ENCODE measurements at places on chromosomes 4 and X.

DNA sequence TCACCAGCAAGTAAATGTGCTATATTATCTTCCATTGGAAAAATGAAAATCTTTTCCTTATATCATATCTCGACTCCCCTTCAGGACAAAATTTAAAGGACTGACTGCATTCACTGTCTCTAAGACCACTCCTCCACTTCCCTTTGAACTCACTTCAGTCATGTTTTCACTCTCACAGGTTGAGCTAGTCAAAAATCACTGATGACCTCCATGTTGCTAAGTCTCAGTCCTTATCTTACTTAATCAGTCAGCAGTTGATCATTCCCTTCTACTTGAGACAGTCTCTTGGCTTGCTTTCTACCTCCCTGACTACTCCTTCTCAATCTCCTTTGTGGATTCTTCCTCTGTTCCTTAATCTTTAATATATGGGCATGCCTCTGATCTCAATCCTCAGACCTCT lies 117.0 kb upstream of the LSM6 start:
- no peaks in the 10 kb centered on the region for H3K4me1 ChIP-seq
- no peaks in the 10 kb centered on the region for H3K27me3 ChIP-seq
- no peak overlapping the region for H3K27ac ChIP-seq
- no peak overlapping the region for H3K4me3 ChIP-seq
- no peaks in the 10 kb centered on the region for H3K36me3 ChIP-seq

DNA sequence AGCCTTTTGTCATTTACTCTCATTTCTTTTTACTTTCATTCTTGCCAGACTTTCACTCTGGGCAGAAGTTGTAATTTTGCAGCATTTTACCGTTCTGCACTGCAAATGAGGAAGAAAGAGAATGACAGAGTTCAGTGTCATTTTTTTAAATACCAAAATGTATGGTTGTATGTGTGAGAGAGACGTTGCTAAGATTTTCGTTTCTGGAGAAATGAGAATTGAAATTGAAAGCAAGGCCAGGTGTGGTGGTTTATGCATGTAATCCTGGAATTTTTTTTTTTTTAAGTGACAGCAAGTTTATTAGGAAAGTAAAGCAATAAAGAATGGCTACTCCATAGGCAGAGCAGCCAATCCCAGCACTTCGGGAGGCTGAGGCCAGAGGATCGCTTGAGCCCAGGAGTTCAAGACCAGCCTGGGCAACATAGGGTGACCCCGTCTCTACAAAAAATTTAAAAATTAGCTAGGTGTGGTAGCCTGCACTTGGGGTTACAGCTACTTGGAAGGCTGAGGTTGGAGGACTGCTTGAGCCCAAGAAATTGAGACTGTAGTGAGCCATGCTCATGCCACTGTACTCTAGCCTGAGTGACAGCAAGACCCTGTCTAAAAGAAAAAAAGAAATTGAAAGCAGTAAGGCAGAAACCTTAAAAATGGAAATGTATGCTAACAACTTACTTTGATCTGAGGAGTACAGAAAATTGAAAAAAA lies 12.9 kb downstream of the DCK start:
- no peaks in the 10 kb centered on the region for H3K4me1 ChIP-seq
- no peak overlapping the region for H3K4me3 ChIP-seq
- H3K27me3 ChIP-seq, result no peaks in the 10 kb centered on the region
- no peak for DNase-seq
- H3K27ac ChIP-seq, result no peak overlapping the region

DNA sequence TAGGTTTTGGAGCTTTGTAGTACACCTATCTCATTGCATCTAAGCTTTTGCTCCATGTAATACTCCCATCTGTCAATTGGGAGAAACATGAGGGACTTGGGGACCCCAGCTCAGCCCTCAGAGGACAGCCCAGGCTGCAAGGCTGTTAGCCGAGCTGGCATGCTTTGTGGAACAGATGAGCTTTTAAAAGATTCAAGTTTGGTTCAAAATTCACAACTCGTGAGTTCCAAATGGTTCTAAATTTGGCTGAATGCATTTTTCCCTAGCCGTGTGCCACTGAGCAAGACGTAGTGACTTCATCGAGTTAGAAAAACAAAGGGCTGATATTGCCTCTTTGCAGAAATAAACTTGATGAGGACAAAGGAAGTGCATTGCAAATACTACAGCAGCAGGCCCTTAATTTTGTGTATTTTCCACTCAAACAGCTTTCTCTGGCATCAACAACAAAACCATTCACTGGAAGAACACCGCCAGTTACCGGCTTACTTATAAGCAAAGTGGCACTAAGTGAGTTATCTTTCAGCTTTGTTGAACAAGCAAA lies 165.0 kb upstream of the HS3ST1 start:
- no peak for DNase-seq
- H3K27ac ChIP-seq, result no peak overlapping the region
- H3K4me1 ChIP-seq, result no peaks in the 10 kb centered on the region
- H3K36me3 ChIP-seq, result no peaks in the 10 kb centered on the region
- no peaks in the 10 kb centered on the region for H3K27me3 ChIP-seq

DNA sequence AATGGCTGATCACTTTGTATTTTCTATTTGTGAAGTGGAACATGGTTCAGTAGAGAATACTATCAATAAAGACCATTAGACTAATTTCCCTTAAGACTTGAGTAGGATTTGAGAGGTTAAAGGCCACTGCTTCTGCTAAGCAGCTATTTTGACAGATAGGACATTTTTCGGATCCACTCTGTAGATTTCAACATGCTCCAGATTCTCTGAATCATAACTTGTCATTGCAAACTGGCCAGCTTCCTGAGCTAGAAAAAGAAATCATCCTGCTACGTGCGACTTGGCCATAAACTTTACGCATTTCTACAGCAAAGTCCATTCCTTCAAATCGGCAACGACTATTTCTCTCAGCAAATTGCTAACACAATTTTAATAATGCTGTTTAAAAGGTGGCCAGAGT lies 55.2 kb downstream of the MGST2 start:
- DNase-seq, result no peak
- peaks cover 5% of the 10 kb centered on the region for H3K36me3 ChIP-seq
- no peak overlapping the region for H3K27ac ChIP-seq
- H3K4me3 ChIP-seq, result no peak overlapping the region

DNA sequence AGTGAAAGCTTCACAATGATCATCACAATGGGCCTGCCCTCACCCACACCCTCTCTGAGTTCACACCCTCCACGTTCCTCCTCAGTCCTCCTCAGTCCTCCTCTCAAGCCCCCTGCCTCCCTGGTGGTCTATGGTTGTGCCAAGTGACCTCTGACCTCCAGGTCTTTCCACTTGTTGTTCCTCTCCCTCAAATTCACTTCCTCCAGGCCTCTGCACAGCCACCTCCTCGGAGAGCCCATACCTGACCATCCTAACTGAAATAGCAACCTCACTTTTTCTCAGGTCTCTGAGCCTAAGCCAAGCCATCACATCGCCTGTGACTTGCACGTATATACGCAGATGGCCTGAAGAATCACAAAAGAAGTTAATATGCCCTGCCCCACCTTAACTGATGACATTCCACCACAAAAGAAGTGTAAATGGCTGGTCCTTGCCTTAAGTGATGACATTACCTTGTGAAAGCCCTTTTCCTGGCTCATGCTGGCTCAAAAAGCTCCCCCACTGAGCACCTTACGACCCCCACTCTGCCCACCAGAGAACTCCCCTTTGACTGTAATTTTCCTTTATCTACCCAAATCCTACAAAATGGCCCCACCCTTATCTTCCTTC lies 293.4 kb upstream of the TENM3 start:
- H3K4me1 ChIP-seq, result no peaks in the 10 kb centered on the region
- no peaks in the 10 kb centered on the region for H3K36me3 ChIP-seq
- DNase-seq, result no peak
- no peak overlapping the region for H3K4me3 ChIP-seq
- no peak overlapping the region for H3K27ac ChIP-seq

GRCh38 chrX:13764765-13765164 lies 30.2 kb downstream of the OFD1 start:
- peaks cover 4% of the 10 kb centered on the region for H3K4me1 ChIP-seq
- DNase-seq, result no peak
- H3K27ac ChIP-seq, result peak overlapping the region; percentile 66
- H3K4me3 ChIP-seq, result no peak overlapping the region

DNA sequence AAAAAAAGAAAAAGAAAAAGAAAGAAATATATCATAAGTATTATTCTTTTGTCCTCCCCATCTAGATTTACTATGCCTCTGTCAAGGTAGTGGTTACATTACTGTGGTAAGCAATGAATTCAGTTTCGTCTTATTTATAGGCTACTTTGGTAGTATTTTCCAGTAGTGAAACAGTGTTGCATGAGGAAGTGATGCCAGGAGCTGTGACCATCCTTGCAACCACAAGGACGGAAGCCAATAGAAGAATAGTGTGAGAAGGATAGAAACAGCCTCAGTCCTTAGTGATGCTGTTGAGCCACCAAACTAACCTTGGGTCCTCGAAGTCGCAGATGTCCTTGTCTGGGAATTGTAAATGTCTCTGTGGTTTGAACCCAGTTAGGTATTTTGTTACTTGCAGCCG lies 328.5 kb downstream of the PPP3CA start:
- no peaks in the 10 kb centered on the region for H3K36me3 ChIP-seq
- DNase-seq, result no peak
- H3K4me1 ChIP-seq, result no peaks in the 10 kb centered on the region

DNA sequence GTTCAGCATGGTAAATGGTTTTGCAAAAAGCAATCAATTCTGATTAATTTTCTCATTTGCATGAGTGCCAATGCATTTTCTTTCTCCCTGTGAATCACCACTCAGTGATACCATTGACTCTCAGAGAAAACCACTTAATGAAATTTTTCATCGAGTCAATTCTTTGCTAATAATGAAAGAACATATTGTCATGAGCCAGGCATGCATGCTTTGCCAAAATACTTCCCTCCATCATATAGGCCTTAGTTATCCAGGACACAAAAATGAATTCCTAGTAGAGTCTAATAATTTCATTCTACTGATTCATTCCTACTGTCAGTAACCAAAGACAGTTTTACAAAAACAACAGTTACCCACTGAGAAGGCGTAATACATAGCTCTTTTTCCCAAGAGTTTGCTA lies 680.0 kb downstream of the TRIML1 start:
- no peak overlapping the region for H3K4me3 ChIP-seq
- H3K27me3 ChIP-seq, result no peaks in the 10 kb centered on the region

DNA sequence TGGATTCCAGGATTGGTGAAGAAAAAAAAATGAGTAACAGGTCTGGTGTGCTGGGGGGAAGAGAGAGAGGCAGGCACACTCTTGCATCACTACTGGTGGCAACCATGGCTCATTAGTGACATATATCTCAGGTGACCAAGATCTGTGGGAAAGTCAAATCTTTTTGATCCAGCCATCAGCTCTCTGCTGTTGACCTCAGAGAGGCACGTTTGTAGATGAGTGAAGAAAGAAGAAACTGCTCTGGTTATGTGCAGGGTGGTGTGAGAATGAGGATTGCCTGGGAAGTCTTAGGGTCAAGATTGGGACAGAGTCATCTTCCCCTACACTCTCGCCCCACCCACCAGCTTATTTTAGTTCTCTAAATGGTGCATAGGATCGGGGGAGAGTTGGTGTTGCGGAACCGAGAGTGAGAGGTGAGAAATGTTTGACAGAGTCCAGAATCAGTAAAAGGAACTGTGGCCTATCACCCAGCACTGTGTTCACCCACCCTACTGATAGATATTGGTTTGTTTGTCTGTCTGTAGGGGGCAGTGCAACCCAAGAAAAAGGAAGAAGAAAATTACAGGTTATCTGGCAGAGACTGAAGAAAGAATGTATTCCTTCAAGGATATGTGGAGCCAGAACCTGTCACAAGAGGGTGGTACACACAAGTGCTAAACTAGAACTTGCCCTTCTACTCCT lies 21.9 kb downstream of the ARMCX6 start:
- peaks cover 37% of the 10 kb centered on the region for H3K27me3 ChIP-seq
- H3K36me3 ChIP-seq, result no peaks in the 10 kb centered on the region
- H3K4me1 ChIP-seq, result no peaks in the 10 kb centered on the region
- H3K27ac ChIP-seq, result no peak overlapping the region
- no peak overlapping the region for H3K4me3 ChIP-seq

DNA sequence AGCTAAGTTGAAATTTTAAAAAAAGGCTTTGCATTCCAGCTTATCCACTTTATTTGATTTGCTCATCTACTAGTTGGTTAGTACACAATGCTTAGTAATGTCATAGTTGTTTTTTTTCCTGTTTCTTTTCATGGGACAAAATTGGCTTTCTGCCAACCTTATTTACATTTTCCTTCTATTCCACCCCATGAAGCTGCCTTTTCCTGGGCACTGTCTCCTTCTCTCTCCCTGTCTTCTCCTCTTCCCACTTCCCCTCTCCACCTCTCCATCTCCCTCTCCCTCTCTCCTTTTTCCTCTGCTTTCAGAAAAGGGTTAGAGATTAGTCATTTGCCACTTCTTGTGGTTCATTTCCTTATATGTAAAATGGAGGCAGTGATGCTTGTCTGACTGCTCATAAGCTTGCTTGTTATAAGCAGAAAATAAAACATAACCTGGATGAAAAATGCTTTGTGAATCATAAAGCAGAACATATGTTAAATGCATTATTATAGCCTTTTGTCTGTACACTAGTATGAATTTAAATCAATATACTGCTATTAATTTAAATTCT lies 181.9 kb downstream of the CEP135 start:
- no peak overlapping the region for H3K27ac ChIP-seq
- no peaks in the 10 kb centered on the region for H3K27me3 ChIP-seq
- no peaks in the 10 kb centered on the region for H3K36me3 ChIP-seq
- no peak for DNase-seq
- H3K4me3 ChIP-seq, result no peak overlapping the region
- no peaks in the 10 kb centered on the region for H3K4me1 ChIP-seq

GRCh38 chr4:66489783-66490452 lies 819.6 kb upstream of the EPHA5 start:
- no peaks in the 10 kb centered on the region for H3K4me1 ChIP-seq
- no peak for DNase-seq
- H3K27me3 ChIP-seq, result no peaks in the 10 kb centered on the region
- H3K36me3 ChIP-seq, result no peaks in the 10 kb centered on the region
- no peak overlapping the region for H3K27ac ChIP-seq

DNA sequence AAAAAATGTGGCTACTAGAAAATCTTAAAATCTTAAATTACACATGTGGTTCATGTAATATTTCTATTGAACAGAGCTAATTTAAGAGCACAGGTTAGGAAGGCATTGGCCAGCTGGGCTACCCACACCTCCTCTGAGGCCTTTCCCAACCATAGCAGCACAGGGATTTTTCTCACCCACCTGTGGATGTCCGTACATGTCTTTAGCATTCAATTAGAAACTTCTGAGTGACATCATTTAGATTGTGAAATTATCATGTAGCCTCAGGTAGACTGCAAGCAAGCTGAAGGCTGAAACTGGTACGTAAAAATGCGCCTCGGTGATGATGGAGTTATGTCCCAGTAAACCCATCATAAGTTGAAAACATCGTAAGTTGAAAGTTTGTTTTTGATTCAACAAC lies 31.2 kb downstream of the SCARB2 start:
- no peak overlapping the region for H3K4me3 ChIP-seq
- H3K27ac ChIP-seq, result no peak overlapping the region
- H3K27me3 ChIP-seq, result no peaks in the 10 kb centered on the region
- H3K4me1 ChIP-seq, result no peaks in the 10 kb centered on the region
- H3K36me3 ChIP-seq, result no peaks in the 10 kb centered on the region

Measured in breast epithelium (tissue), 4 donors.